Activated T-helper 1 cell treated with anti-CD3 and anti-CD28 coated beads, Interleukin-12 subunit alpha, Interleukin-12 subunit beta, Interleukin-2, Interleukin-4 antibody, amounts not matched to agents 30 ng/mL and 10 ng/mL and 1 ng/mL, durations not matched to agents 14 hours and 24 hours and 36 hours (primary cell): ENCODE measurements at places on chromosomes 2 and 18. TPM values are rescaled to one million over a fixed set of nuclear protein-coding genes. Genes with fewer than 3 reads are reported as not detected.

- H3K27me3 ChIP-seq, result peaks cover 6% of the 10 kb centered on the region
- no peak overlapping the region for H3K27ac ChIP-seq
- DNase-seq, result no peak
- H3K4me1 ChIP-seq, result no peaks in the 10 kb centered on the region
- H3K36me3 ChIP-seq, result no peaks in the 10 kb centered on the region
- H3K4me3 ChIP-seq, result no peak overlapping the region
Observed at GRCh38 chr18:10798727-10799550, 273.1 kb downstream of the NAPG start.

DNA sequence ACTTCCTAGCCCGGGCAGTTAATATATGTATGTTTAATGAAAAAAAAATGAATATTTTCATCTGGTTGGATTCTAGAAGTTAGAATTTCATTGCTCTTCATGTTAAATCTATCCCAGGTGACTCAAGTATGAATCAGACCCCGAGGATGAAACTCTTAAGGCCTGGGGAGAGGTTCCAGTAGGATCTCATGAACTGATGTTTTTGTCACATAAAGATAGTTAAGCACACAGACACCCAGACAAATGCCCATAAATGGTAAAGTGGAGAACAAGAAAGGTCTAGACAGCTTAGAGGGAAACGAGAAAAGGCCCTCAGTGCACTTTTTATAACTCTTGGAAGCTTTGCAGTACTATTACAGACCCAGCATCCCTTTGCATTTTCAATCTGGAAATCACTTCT, 114.1 kb downstream of the RIF1 start:
- no peak overlapping the region for H3K4me3 ChIP-seq
- H3K36me3 ChIP-seq, result no peaks in the 10 kb centered on the region
- no peaks in the 10 kb centered on the region for H3K4me1 ChIP-seq
- no peaks in the 10 kb centered on the region for H3K27me3 ChIP-seq

DNA sequence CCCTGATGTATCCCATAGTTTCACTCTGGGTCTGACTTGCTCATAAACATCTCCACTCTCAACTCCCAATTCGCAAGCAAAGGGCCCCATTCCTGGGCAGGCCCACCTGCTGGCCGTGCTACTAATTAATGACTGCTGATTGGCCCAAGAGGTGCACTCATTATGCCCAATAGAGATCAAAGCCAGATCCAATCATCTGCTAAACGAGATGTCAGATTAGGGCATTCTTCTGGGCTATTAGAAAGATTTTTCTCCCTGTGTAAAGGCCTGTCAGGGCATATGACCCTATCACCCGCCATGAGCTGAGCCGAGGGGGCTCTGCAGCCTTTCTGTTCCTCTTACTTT, 103.4 kb upstream of the HAAO start:
- no peak for DNase-seq

GFPT1 gene
- 47.3 and 52.3 TPM in 2 replicates for total RNA-seq

TTC31 gene
- total RNA-seq, result 30.2 and 32.2 TPM in 2 replicates
